IPS-NIHi11 (cell line): ENCODE measurements at places on chromosomes 6 and 20.

GRCh38 chr20:40883097-40883496 lies 145.5 kb upstream of the TOP1 start:
- no peak for DNase-seq

- DNase-seq, result no peak
These were observed 49.2 kb downstream of the RNF144B start for GRCh38 chr6:18436341-18436740.

- DNase-seq, result peak; percentile 81
These were observed at the start of gene ECT2L for GRCh38 chr6:138795809-138796603. Gene ECT2L (plus strand): TSS chr6:138796087. CDS start chr6:138813275, 17,188 bp downstream.

GRCh38 chr6:139833592-139833991 lies 459.1 kb upstream of the CITED2 start:
- no peak for DNase-seq

DNA sequence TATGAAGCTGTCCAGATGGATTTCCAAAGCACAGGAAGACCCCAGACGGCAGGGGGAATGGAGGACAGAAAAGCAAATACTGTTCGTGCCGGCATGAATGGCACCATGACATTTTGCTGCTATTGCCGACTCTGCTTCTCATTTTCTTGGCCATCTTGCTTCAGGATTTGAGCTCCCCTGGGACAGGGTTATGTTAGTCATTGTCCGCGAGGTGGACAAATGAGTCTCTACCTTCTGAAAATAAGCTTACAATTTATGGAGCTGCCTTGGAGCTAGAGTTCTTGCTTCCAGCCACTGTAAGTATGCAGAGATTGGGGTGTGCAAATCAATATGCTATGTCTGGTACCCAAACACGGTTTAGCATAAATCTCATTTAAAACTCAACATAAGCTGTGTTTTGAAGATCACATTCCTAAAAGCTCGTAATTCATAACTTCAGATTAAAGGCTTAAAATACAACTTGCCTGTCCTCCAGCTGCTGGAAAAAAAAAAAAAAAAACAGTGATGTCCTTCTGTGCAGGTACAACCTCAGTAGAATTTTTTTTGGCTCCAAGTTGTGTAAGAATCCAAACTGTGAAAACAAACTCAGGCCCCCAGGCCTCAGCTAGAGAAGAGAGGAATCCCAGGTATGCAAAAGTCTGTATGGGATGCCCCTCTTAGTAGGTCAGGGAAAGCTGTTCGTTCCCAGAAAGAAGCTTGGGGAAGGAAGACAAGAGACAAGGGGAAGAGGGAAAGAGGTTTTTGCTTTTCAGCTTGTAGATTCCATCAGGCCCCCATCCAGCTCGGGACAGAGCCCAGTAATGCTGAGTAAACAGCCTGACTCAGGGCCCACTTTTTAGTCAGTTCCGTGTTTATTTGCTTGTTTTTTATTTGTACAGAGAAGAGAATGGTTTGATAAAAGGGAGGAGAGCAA lies 184.2 kb upstream of the FOXA2 start:
- no peak for DNase-seq
